Activated CD4-positive, alpha-beta T cell treated with anti-CD3 and anti-CD28 coated beads, Interleukin-10, Interleukin-2, amounts not matched to agents 100 ng/mL and 50 ng/mL, durations not matched to agents 16 hours and 8 hours (primary cell): ENCODE measurements at places on chromosomes 5 and 9.

- DNase-seq: no peak
Measured at GRCh38 chr9:90941661-90942060, 140.0 kb downstream of the SYK start.

DNA sequence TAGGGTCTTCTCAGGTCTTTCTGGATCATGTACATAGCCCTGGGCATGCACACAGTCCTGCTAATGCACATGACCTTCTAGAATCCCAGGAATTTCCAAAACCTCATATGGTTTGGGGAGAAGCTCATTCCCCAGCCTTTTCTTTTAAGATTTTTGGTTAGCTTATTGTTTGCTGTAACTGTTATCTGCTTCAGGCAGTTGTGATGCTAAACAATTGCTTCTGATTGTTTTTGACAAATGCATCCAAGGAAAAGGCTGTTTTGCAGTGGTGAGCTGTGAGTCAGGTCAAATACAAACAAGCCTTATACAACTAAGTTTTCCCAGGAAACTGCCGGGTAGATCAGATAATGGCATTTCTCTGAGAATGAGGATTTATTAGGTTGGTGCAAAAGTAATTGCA, 32.7 kb downstream of the SMC5 start:
- DNase-seq: no peak

- no peak for DNase-seq
Measured at GRCh38 chr9:126377536-126377935, 50.9 kb downstream of the MVB12B start.

GRCh38 chr5:107820429-107820828, 149.7 kb upstream of the EFNA5 start:
- DNase-seq: no peak

GRCh38 chr9:7104625-7105024, 346.9 kb downstream of the KDM4C start:
- no peak for DNase-seq

DNA sequence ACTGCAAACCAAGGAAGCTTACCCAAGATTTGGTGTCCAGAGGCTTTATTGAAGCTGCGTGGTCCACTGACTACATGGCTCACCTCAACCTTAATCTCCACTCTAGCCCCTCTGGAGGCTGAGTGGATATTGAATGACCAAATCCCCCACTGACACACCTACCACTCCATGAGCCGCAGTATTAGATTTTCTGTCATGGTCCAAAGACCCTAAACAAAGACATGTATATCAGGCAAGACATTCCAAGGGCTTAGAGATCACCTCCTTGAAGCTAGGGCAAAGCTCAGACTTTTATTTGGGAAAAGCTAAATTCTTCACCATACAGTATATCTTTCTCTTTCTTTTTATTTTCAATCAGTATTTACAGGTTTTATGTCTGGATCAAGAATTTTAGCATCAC, 346.2 kb upstream of the CTNND2 start:
- DNase-seq: no peak
